HEK293T (cell line): ENCODE measurements at places on chromosomes 11 and 22.
A peak's percentile ranks its signal among the peaks of the same experiment; 100 is the strongest.

GRCh38 chr11:30749268-30749667 is 163.1 kb upstream of the MPPED2 start:
- no peak for DNase-seq

- DNase-seq: no peak
These were observed 33.1 kb downstream of the TPBGL start for GRCh38 chr11:75273411-75274391.

- no peak for DNase-seq
These were observed 25.0 kb downstream of the USP35 start for GRCh38 chr11:78213526-78214330.

DNA sequence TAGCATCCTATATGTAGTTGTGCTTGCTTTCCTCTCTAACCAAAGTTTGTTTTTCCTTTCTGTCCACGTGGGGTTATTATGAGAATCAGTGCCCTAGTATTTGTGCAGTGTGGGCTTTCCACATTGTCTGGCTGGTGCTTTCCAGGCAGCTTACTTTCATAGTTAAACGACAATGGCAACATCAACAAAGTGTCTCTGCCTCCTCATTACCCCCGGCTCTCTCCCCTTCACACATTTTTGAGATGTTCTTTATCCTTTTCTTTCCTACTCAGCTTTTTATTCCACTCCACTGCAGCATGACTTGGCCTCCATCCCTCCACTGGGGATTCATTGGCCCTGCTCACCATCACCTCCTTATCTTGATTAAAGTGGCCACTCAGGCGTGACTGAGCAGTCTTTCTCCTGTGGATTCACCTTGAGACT is 19.1 kb downstream of the SPECC1L start:
- no peak for DNase-seq

DNA sequence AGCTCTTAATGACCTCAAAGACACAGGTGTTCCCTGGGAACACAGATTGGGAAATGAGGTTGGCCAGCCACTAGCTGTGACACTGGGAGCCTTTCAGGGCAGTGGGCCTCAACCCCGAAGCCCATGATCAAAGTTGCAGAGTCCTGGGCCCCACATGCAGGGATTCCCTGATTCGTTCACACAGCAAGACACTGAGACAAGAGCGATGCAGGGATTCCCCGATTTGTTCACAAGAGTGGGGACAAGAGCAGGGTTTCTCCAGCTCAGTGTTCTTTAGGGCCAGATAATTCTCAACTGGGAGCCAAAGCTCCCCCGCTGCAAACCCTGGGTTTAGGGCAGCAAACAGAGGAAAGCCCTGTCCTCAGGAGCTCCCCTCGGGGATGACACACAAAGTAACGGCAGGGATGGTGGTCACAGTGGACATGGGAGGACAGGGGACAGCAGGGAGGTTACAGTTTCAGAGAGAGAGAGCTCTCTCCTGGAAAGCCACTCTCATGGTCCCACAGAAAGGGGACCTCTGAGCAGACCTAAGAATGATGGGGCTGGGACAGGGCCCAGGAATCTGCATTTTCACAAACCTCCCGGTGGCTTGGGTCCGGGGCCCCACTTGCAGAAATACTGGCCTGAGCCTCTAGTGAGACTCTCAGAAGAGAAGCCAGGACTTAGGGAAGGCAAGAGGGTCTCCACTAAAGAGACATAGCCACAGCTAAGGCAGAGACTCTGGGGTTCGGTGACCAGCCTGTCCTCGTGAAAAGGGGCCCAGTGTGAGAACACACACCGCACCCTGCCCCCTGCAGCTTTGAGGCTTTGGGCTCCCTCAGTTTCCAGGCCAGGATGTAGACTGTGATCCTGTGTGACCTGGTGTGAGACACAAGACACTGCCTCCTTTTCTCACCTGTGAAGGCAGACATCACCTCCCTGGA is 7.4 kb upstream of the GNAZ start:
- no peak for DNase-seq

DNA sequence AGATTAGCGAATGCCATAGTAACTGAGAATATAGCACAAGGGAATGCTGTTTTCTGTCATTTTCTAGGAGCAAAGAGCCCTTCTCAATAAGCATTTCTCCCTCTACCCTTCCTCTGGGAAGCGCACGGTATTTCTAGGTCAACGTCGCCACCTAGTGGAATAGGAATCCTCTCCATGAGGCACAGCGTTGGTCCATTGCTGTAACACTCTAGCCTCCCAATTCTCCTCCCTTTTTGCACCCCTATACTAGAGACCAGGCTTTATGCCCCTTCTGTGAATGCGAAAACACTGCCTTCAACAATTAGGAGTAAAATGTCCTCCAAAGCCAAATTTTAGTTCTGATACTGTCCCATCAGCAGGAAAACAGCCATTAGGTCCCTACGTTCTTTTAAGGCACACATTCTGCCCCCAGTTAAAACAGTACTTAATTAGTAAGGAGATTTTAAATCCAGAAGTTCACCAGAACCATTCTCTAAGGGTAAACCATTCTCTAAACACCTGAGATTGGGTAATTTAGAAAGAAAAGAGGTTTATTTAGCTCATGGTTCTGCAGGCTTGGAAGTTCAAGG is 12.8 kb upstream of the HYLS1 start:
- DNase-seq: peak; percentile 65

- no peak for DNase-seq
These were observed 726.1 kb downstream of the FAM181B start for GRCh38 chr11:82007521-82007920.

- DNase-seq: no peak
These were observed 16.5 kb downstream of the BLID start for GRCh38 chr11:122099374-122100036.

GRCh38 chr11:62315431-62315830 is 16.6 kb upstream of the SCGB1D4 start:
- DNase-seq: no peak

DNA sequence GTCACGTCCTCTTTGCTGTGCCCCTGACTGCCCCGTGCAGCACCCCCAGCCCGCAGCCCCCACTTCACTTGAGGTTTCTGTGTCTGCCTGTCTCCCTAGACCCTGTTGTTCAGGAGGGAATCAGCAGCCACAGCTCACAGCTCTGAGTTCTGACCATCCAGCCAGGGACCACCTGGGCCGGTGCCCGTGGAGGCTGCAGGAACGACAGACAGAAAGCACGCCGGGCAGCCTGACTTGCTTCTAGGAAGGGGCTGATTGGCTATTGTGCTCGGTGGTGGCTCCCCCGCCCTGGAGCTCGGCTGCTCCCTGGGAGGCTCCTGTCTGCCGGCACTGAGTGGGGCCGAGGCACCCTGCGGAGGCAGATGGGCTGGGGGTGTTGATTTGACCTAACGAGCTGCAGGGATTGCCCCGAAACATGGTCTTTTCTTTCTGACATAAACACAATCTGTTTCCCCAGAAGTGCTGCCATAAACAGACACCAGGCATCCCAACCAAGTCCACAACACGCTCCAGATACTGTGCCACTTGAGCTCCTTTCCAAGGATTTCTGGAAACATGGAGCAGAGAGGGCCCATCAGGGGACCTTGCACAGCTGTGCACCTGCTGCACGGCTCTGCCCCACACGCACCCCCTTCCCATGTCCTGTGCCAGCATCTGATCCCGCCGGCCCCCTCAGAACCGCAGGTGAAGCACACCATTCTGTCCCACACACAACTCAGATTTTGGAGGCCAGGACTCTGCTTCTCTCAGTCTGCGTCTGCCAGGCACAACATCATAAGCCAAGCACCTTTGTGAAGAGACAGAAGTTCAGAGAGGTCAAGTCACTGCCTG is 855.9 kb downstream of the TBC1D22A start:
- DNase-seq: no peak

DNA sequence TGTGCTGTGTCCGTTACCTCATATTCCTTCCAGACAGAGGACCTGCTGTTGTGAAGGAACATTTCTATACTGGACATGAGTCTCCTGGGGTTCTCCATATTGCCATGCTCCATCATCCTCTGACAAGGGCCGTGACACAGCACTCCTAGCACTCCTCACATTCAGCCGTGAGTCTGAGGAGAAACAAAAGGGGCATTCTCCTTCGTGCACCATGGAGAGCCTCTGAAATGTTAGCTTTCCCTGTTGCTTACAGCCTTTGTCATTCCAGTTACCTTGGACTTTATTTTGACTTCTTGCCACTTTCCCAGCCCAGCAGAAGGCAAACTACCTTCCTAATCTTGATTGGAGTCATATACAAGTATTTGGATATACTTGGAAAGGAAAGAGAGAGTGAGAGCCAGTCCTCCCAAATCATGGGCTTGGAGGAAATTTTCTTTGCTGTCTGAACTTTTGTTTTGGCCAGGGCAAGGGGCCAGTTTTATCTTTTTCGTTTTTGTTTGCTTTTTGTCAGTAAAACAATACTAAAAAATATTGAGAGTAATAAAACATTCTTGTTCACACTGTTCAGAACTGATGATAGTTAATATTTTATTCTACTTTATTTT is 29.1 kb upstream of the TECTA start:
- DNase-seq: no peak

- DNase-seq: no peak
These were observed 144.4 kb upstream of the TEAD1 start for GRCh38 chr11:12529793-12530192.

GRCh38 chr11:120655589-120655988 is 144.0 kb downstream of the GRIK4 start:
- DNase-seq: no peak

- no peak for DNase-seq
These were observed 41.9 kb upstream of the WNT7B start for GRCh38 chr22:46018859-46019258.

GRCh38 chr11:92477686-92478085 is 253.1 kb downstream of the FAT3 start:
- no peak for DNase-seq

- no peak for DNase-seq
These were observed 31.9 kb upstream of the FTH1 start for GRCh38 chr11:61999141-61999975.

GRCh38 chr11:26335903-26336302 is 4.0 kb downstream of the ANO3 start:
- DNase-seq: no peak

DNA sequence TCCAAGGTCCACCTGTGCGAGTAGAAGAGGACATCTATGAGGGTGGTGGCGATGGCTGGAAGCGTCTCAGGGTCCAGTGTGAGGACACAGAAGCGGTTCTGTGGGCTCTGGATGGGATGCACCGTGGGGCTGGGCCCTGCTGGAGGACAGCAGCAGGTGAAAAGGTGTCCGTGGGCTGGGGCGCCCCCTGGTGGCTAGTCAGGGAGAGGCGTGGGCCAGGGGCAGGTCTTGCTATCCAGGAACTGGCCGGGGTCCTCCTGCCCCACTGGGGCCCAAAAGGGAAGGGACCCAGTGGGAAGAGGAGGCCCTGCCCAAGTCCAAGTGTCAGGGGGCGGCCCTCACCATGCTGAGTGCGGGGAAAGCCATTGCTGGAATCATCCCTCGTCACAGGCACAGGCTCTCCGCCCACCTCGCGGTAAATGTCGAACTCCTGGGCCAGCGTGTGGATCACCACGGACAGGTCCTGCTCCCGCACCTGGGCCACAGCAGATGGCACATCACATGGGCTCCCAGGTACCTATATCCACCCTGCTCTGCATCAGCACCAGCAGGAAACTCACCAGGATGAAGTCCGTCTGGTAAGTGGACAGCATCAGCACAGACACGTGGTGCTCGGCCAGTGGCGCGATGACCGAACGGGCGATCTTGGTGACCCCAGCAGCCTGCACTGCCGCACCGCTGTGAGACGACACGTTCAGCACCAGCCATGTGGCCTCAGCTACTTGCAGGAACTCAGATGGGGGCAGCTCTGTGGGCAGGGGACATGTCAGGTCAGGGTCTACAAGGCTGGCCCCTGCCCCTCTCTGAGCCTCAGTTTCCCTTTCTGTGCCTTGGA is 2.3 kb downstream of the CASTOR1 start:
- peak; percentile 86 for DNase-seq

GRCh38 chr11:68683536-68684384 is 584 bp upstream of the GAL start:
- DNase-seq: no peak

DNA sequence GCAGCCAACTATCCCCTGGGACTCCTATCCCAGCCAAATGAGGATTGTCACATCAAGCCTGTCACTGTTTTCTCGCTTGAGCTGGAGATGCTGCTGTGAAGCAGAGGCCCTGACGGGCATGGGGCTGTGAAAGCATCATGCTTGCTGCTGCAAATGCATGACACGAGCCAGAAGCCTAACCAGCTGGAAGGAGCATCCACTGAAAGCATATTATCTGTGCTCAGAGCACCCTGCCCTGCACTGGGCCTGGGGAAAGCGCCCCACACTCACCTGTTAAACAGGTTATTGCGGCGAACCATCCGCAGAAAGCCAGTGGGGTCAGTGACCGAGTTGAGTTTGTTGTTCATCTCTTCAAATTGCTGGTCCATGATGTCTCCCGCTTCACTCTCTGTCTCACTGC is 110.9 kb upstream of the PITPNB start:
- DNase-seq: no peak

DNA sequence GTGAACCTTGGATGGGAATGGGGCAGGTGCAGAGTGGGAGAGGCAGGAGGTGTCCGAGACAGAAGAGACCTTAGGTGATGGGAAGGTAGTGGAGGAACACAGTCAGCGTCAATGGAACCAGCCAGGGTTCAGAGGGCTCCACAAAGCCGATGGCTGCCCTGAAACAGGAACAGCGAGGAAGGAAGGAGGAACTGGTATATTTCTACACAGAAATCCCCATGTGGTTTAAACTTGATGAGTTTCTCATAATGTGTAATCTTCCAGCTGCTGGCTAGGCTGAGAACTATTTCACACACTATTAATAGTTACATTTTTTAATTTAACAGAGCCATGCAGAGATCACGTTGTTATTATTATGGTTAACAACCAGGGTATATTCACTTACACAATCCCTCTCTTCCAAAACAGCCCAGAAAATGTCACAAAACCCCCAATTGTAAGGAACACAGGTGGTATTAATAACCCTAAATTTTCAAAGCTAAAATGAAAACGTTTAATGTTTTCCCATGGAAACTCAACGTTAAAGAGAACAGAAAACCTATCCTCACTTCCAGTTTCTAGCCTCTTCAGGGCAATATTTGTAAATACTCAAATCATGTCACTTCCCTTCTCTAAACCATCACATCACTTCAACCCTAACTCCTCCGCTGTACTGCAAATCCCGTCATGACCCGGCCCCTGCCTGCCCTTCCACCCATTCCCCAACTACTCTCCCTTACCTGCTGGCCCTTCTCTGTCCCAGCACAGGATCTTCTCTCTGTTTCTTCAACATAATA is 74.5 kb upstream of the ARFGAP3 start:
- no peak for DNase-seq

GRCh38 chr11:73412308-73412707 is 36.1 kb downstream of the RELT start:
- no peak for DNase-seq
